ENCODE measurements at places on chromosomes 12 and 14.

DNA sequence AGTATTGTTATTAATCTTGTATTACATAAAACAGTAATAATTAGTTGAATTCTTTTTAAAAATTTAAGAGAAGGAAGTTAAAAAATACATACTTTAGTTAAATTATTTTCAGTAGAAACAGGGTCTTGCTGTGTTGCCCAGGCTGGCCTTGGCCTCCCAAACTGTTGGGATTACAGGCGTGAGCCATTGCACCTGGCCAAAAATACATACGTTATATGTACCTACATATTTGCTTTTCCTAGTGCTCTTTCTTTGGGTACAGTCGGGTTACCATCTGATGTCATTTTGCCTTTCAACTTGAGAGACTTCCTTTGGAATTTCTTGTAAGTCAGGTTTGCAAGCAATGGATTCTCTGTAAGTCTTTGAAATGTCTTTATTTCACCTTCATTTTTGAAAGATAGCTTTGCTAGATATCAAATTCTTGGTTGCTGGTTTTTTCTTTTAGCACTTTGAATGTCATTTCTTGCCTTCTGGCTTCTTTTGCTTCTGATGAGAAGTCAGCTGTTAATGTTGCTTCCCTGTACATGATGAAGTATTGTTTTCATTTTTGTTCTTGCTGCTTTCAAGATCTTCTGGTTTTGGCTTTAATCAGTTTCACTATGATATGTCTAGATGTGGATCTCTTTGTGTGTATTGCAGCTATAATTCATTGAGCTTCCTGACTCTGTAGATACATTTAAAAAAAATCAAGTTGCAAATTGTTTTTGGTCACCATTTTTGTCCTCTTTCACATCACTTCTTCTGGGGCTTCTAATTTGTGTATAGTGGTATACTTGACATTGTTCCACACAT is 84.4 kb downstream of the SPATS2 start:
- no peak for DNase-seq

DNA sequence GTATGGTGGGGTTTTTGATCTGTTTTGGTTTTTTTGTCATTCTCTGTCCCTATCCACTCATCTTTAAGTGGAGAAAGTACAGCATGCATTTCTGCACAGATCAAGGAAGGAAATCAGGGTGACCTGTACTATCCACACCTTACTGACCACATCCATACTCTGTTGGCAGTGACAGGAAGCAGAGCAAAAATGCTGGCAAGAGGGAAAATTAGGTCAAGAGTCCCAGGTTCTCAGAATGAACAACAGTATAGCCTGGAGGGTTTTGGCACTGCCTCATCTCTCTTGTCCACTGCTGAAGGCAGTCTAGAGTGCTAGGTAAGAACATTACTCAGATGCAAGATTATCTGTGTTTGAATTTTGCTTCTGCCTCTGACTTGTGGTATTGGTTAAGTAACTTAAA is 70.7 kb downstream of the TAOK3 start:
- no peak for DNase-seq

GRCh38 chr14:73763396-73763795 is 49.2 kb upstream of the PNMA1 start:
- DNase-seq = peak; percentile 30

- no peak for DNase-seq
These were observed 69.7 kb upstream of the PLEKHG3 start for GRCh38 chr14:64634558-64634957.

DNA sequence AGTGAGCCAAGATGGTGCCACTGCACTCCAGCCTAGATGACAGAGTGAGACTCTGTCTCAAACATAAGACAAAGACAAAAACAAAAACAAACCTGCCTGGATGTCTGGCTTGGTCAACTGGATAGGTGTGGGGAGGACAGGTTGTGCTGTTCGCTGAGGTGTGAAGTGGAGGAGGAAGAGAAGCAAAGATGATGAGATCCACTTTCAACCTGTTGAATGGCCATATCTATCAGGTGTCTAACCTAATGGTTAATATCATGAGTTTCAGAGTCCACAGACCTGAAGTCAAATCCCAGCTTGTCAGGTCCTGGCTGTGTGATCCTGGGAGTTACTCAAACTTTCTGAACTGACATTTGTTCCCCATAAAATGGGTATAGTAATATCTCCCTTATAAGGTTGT is 9.7 kb upstream of the CCDC177 start:
- no peak for DNase-seq

DNA sequence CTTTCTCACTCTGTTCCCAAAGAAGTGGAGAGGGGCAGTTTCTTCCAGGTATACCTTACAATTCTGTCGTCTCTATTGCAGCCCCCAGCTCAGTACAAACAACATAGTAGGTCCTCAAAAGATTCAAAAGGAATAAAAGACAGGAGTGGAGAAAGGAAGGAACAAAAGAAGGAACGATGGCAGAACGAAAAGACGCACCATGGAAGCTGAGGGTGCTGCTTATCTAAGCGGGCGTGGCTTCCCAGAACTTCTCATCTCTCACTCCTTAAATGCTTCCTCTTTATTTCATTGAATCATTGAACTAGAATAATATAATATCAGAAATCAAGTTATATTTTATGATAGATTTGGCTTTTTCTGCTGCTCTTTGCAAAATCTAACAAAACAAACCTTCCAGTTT is 13.7 kb upstream of the LTA4H start:
- no peak for DNase-seq
